ENCODE measurements at places on chromosomes 12 and 14.

GRCh38 chr14:78933166-78933565, 763.0 kb downstream of the NRXN3 start:
- peak; percentile 36 for DNase-seq

DNA sequence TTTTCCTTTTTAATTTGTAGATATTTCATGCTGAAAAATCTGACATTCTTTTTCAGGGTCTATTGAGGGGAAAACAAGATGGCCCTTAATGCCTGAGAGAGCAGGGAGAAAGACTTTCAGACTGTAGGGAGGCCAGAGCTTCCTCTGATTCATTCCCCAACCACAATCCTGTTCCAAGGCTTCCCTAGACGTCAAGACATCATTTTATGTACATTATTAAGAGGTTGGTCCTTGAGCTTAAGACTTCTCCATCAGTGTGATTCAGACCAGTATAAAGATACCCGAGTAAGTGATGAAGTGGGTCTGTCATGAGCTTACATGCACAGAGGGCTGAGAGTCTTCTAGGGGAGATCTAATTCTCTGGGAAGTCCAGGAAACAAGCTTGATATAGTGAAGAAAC, 57.3 kb downstream of the AVPR1A start:
- no peak for DNase-seq

- DNase-seq, result no peak
Observed at GRCh38 chr14:59534361-59534987, 42.1 kb downstream of the CCDC175 start.

GRCh38 chr14:101286271-101287018, 274.9 kb upstream of the DIO3 start:
- DNase-seq, result no peak

- peak; percentile 25 for DNase-seq
Observed at GRCh38 chr12:109029411-109029810, 8.5 kb upstream of the SVOP start.

- DNase-seq, result no peak
Observed at GRCh38 chr12:10339053-10339840, 31.6 kb downstream of the KLRD1 start.

All from hematopoietic multipotent progenitor cell treated with erythropoietin and hydrocortisone succinate and interleukin-3 and kit ligand, for 6 days (in vitro differentiated cells).